ENCODE measurements at places on chromosomes 1 and 21.

DNA sequence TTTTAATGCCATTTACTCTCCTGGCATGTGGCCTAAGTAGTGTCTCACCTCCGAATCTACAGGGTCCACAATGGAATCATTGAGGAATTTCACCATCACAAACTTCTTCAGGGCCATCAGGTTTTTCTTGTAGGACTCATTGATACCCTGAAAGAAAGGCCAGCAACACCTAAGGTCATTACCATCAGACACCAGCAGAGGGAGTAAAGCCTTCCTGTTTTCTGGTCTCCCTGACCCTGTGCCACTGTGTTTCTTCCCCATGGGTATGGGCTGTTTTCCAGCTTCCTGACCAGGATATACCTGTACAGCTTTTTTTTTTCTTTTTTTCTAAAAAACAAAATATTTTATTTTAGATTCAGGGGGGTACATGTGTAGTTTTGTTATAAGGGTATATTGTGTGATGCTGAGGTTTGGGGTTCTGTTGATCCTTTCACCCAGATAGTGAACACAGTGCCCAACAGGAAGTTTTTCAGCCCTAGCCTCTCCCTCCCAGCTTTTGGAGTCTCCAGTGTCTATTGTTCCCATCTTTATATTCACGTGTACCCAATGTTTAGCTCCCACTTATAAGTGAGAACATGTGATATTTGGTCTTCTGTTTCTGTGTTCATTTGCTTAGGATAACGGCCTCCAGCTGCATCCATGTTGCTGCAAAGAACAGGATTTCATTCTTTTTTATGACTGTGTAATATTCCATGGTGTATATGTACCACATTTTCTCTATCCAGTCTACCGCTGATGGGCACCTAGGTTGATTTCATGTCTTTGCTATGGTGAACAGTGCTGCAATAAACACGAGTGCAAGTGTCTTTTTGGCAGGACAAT is 18.3 kb downstream of the PPT1 start:
- DNase-seq, result no peak

DNA sequence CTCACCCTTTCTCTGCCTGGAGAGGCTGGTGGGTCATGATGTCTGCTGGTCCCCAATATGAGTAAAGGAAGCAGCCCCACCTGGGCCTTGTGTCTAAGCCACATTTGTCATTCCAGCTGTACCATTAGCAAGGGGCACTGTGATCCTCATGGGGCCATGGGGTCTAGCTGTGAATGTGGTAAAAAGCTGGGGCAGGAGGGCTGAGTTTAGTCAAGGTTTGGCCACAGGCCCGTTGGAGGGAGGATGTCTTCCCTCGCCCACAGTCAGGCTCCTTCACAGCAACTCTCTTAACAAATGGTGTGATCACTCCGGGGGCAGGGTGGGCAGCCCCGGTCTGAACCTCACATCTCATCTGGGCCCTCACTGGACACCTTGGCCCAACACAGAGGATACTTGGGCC is 115.4 kb downstream of the DMRTB1 start:
- DNase-seq, result no peak

GRCh38 chr21:40667967-40668366 is 179.0 kb downstream of the DSCAM start:
- DNase-seq, result no peak

DNA sequence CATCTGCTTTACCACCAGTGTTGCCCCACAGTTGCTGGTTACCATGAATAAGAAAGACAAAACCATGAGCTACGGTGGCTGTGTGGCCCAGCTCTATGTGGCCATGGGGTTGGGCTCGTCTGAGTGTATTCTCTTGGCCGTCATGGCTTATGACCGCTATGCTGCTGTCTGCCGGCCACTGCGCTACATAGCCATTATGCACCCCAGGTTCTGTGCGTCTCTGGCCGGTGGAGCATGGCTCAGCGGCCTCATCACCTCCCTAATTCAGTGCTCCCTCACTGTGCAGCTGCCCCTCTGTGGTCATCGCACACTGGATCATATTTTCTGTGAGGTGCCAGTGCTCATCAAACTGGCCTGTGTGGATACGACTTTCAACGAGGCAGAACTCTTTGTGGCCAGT is 14.0 kb downstream of the OR2G6 start:
- DNase-seq, result no peak

GRCh38 chr1:167815650-167816049 is 93.9 kb downstream of the MPZL1 start:
- no peak for DNase-seq

All from stimulated activated CD8-positive, alpha-beta memory T cell treated with anti-CD3 and anti-CD28 coated beads, Interleukin-15, amount 100 ng/mL, for 48 hours (primary cell).